Activated CD4-positive, alpha-beta T cell treated with anti-CD3 and anti-CD28 coated beads for 36 hours (primary cell): ENCODE measurements at places on chromosomes 3 and 15.

GRCh38 chr3:129526121-129526900, 2.1 kb upstream of the RHO start:
- no peak for DNase-seq

- DNase-seq, result no peak
Measured at GRCh38 chr15:88580532-88580931, 34.1 kb upstream of the DET1 start.

DNA sequence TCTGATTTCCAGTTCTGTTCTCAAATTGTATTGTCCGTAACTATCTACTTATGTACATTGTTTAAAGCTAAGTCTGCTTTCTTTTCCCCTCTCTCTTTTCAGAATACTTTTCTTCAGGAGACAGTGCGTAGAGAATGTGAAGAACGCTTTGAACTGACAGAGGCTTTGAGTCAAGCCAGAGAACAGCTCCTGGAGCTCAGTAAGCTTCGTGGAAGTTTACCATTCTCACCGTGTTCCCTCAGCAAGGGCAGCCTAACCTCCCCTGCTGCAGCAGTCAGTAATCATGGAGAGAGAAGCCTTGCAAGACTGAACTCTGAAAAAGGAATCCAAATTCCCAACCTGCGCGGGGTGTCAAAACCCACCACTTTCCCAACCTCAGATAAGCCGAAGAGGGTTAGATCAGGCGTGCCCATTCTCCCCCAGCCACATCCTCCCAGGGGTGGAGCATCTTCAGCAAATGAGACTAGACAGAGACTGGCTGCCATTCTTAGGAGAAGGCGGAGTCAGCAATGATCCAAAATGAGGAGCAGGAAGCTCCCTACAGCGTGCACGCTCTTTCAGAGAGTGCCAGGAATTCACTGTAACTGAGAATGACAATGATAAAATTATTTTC, 114.6 kb downstream of the CCNL1 start:
- no peak for DNase-seq

- DNase-seq, result no peak
Measured at GRCh38 chr3:23174426-23175039, 28.6 kb upstream of the UBE2E2 start.

- peak; percentile 67 for DNase-seq
Measured at GRCh38 chr3:121748680-121749275, 763 bp downstream of the GOLGB1 start.

DNA sequence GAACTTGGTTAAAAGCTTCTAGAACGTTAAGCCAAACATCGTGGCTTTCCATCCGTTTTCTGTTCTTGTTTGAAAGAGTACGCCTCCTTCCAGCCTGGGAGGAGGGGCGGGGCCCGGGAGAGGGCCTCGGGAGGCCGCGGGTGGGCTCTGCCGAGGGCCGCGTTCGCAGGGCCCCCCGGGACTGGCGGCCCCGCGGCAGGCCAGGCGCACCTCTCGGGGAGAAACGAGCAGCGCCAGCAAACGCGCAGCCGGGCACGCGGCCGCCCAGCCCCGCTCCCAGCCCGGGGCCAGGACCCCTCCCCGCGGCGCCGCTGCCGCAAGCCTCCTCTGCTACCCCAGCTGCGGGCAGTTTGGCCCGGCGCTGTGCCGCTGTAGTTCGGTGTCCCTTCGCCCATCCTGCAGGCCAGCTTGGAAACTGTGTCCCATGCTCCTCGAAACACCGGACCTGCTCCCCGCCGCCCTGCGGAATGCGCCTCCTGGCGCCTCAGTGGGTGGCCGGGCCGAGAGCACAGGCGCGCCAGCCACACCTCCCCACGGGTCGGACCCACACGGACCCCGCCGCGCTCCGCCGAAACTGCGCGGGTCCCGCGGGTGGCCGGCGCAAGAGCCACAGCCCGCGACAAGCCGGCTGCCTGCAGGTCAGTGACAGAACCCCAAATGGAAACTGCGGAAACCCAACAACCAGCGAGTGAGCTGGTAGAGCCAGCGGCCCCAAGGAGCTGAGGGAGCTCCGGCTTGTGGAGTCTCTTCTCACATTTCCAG, 2.3 kb downstream of the OCA2 start:
- no peak for DNase-seq

GRCh38 chr3:190166948-190167347, 46.3 kb upstream of the P3H2 start:
- no peak for DNase-seq

DNA sequence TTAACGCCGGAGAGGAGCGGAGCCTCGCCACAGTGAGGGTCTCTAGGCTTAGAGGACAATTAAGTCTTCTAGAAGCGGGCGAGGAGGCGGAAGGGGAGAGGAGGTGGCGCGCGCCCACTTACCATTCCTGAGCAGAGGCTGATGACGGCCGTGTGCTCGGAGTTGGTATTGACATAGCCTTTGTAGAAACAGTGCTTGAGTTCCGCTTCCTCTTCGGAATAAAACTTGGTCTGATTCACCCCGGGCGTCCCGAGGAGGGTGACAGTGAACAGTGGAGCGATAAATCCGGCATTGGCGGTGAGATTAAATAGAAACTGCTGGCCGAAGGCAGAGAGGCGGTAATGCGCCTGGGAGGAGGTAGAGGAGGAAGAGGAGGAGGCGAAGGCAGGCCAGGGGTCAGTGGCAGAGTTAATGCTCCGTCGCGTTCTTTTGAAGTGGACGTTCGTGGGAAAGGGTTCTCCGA, 1.3 kb downstream of the ADAMTS9 start:
- DNase-seq, result no peak

DNA sequence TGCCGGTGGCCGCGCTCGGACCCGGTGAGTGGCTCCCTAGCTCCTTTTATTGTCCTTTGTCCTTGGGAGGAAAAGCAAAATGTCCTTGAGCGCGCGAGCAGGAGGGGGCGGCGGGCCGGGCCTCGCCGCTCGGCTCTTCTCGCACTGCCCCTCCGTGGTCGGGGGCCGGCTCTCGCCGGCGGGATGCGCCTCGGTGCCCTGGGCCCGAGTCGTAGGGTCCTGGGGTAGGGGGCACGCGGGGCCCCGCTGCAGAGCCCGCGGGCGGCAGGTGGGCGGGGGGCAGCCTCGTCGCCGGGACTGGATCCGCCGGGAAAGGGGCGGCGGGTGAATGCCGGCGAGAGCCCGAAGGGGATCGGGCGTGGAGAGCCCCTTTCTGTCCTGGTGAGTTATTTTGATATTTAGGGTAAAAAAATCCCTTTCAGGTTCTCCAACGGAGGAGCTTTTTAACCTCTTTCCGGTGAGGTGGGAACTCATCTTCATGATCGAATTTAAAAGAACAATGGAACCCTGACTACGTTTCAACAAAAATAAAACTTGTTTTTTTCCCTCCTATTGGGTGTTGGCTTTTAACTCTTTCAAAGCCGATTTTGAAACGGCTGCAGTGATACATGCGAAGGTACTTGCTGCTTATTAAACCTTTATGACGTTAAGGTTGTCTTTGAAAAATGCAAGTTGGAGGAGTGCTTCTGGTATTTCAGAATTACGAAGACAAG, 16.8 kb upstream of the CHD2 start:
- DNase-seq, result peak; percentile 58

DNA sequence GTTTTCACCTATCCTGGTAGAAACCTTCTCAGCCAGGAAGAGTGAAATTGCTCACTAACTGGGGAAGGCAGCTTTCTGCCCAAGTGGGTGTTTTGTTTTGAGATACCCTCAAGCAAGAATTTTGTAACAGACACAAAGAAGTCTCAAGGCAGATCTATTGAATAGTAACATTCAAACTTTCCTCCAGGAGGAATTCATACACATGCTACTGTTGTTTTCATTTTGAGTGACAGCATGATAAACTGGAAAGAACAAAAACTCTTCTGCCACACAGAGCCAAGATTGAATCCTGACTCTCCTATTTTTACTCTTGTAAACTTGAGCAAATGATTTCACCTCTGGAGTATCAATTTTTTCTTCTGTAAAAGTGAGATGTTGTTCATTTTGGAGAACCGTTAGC, 54.8 kb upstream of the MBNL1 start:
- no peak for DNase-seq

- peak; percentile 84 for DNase-seq
Measured at GRCh38 chr3:56988458-56989168, 71.9 kb upstream of the SPATA12 start.

GRCh38 chr15:77367631-77368030, 52.3 kb downstream of the PEAK1 start:
- no peak for DNase-seq

GRCh38 chr3:189300345-189300744, 128.6 kb downstream of the TPRG1 start:
- no peak for DNase-seq

DNA sequence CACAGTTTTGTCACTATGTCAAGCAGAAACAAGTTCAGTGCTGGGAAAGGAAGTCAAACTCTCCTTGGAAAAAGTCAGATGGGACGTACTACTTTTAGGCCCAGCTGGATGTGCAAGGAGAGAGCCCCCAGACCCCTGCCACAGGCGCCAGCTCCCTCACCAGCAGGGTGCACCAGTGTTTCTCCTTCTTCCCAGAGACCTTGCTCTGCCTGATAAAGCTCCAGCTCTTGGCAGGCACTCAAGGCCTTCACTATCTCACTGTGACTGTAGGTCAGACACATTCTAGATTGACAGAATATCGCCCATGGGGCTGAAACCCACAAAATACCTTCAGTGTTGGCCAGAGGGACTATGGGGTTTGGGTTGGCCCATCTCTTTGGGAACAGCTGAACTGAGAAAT, 54.8 kb upstream of the CHRNB4 start:
- no peak for DNase-seq

DNA sequence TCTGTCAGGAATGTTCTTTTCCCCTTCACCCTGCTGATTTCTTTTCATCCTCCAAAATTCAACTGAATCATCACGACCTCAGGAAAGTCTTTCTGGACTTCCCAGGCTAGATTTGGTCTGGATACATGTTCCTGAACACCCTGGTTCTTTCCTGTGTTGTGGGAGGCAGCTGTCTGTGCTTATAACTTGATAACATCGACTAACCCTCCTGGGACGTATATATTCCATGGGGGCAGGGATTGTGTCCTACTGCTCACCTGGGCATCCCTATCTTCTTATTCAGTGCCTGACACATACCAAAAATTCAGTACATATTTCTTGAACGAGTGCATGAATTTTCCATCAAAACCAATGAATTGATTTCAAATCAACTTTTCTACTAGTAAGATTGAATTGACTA, 47.6 kb upstream of the MEF2A start:
- no peak for DNase-seq

DNA sequence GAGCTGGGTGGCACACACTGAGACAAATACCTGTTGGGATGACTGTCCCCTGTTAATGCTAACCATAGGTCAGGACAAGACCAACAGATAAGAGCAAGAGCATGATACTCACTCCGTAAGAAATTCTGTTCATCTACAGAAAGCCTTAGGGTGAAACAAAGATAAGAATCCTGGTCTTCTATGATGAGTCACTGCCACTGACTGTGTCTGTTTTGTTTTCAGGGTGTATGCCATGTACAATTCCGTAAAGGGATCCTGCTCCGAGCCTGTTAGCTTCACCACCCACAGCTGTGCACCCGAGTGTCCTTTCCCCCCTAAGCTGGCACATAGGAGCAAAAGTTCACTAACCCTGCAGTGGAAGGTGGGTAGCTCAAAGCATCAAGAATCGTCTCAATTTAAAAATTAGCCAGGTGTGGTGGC, 141.1 kb downstream of the GHSR start:
- no peak for DNase-seq

- no peak for DNase-seq
Measured at GRCh38 chr3:153848702-153849101, 272.5 kb upstream of the ARHGEF26 start.

DNA sequence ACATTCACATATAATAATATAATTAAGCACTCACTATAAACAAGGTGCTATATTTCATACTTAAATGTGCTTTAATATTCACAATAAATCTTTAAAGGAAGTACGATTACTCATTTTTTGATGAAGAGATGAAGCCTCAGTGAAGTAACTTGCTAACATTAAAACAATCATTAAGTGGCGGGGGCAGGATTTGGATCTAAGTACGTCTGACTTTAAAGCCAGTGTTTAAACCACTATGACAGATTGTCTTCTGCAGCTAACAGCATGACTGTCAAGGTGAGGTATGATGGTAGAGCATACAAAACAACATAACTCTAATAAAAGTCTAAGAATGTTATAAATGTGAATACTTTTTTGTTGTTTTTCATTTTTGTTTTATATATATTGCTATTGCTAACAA, 862.1 kb downstream of the ROBO1 start:
- DNase-seq, result no peak

GRCh38 chr3:16900779-16901440, 16.2 kb downstream of the PLCL2 start:
- DNase-seq, result no peak

GRCh38 chr15:68497206-68497910, 65.4 kb upstream of the ITGA11 start:
- DNase-seq, result no peak

GRCh38 chr15:58590926-58591325, 158.6 kb downstream of the ADAM10 start:
- no peak for DNase-seq

- DNase-seq, result no peak
Measured at GRCh38 chr3:36063992-36064391, 316.3 kb upstream of the STAC start.

- no peak for DNase-seq
Measured at GRCh38 chr3:27930052-27930602, 208.0 kb upstream of the EOMES start.

- DNase-seq, result no peak
Measured at GRCh38 chr3:19016851-19017250, 131.5 kb upstream of the KCNH8 start.

- no peak for DNase-seq
Measured at GRCh38 chr15:83650831-83651230, 3.1 kb upstream of the ADAMTSL3 start.

GRCh38 chr3:56089739-56090138, 378.5 kb downstream of the ERC2 start:
- no peak for DNase-seq

DNA sequence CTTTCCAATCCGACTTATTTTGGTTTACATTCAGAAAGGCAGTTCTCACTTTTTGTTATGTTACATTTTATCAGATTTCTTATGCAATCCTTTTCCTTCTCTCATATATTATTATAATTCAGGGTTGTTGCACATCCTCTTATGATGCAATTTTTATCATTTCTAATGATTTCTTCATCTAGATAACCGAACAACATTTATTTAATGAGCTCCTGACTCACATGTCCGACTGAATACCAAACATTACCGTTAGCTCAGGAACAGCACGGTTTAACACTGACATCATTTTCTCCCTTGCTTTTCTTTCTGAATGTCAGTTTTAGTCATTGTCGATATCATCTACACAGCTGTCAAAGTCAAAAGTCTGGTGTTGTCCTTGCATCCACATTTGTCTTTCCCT, 199.2 kb downstream of the BCHE start:
- no peak for DNase-seq

DNA sequence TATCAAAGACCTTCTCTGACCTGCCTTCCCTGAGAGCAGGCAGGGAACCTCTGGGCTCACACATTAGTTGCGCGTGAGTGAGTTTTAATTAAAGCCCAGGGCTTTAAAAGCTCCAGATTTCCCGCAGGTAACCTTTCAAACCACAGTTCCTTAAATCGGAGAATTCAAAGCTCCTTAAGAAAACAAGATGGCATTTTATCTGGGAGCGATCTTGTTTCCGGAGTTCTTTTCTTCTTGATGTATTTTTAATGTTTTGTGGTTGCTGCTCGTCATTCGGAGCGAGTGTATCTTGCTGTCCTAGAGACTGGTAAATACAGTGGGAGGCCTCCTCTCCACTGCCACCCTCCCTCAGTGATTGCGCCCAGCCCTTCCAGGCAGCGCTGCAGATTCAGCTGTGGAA, 284.3 kb downstream of the CLSTN2 start:
- no peak for DNase-seq
